ENCODE measurements at places on chromosomes 11 and 22.

- no peak for DNase-seq
These were observed 247.5 kb upstream of the ZBED5 start for GRCh38 chr11:11105361-11105760.

- DNase-seq, result no peak
These were observed 30.9 kb upstream of the FLI1 start for GRCh38 chr11:128662960-128663359.

GRCh38 chr11:12142176-12142575, 31.8 kb downstream of the MICAL2 start:
- DNase-seq, result no peak

- DNase-seq, result peak; percentile 47
These were observed 599 bp downstream of the SIK3 start for GRCh38 chr11:117097389-117098268.

GRCh38 chr22:38335077-38335476, 17.8 kb upstream of the CSNK1E start:
- DNase-seq, result peak; percentile 21

- DNase-seq, result peak; percentile 94
These were observed 89.8 kb upstream of the PARVA start for GRCh38 chr11:12287374-12288211.

DNA sequence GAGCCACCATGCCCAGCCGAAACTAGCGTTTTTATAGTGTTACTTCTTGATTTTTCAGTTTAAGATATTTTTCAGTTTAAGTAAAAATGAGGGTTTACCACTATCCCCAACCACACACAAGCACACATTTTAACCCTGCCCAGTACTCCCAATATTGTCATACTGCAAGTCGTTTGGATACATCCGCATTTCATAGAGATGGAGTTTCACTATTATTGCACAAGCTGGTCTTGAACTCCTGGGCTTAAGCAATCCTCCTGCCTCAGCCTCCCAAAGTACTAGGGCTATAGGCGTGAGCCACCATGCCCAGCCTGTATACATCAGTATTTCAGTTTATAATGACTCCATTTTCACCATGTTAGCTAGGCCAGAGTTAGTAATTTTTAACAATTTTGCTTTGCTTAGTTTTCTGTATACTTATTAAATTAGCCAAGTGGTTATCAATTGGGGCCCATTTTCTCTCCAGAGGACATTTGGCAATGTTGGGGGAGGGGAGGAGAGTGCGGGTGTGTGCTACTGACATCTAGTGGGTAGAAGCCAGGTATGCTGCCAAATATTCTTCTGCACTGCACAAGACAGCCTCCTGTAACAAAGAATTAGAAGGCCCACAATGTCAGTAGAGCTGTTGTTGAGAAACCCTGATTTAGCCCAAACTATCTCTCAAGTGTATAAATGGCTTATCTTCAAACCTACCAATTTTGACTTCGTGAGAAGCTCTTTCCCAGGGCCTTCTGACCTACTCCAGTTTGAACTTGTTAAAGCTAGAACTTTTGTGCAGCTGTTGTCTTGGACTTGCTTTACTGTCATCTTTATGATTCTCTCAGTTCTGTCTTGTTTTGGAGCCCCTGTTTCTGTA, 7.3 kb downstream of the USP47 start:
- DNase-seq, result peak; percentile 79

DNA sequence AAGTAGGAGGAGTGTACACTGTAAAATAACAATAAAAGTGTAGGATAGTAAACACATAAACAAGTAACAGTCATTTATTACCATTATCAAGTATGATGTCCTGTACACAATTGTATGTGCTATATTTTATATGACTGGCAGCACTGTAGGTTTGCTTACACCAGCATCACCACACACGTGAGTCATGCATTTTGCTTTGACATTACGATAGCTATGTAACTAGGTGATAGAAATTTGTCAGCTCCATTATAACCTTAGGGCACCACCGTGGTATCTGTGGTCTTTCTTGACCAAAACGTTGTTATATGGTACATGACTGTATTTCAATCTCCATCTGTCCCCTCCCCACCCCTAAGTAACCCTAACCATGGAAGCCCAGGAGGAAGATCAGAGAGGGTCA, 1.1 kb downstream of the DNAL4 start:
- DNase-seq, result no peak

- DNase-seq, result no peak
These were observed 1.9 kb downstream of the GDPD4 start for GRCh38 chr11:77299528-77299993.

DNA sequence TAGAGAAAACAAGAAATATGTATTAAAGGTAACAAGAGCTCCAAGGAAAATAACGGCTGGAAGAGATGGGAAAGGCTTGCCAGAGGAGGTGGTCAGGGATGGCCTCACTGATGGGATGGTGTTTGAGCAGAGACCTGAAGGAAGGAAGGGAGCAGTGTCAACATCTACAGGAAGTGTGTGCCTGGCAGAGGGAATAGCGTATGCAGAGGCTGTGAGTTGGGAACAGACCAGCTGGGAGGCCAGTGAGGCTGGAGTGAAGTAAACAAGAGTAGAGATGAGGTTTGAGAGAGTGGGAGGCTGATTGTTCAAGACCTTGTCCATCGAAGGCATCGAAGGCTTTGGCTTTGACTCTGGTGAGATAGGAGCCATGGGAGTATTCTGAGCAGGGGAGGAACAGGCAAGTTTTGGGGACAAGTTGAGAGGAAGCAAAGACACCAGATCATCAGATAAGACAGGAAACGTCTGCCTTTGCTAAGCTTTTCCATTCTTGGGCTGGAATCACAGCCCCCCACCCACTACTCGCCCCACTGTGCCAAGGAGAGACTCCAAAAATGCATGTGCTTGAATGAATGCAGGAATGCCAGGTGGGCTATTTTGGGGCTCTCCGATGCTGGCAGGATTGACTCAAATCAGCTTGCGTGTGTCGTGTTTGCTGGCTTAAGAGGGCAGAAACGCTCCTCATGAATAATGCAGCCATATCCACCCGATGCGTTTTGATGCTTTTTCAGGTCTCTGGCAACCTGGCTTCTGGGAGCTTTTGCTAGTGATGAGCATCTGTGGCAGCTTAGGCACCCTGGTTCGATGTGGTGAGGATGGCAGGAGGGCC, 7.2 kb downstream of the SGSM1 start:
- no peak for DNase-seq
